ENCODE measurements at places on chromosomes 13 and 19. TPM values are rescaled to one million over a fixed set of nuclear protein-coding genes. Genes with fewer than 3 reads are reported as not detected.

GRCh38 chr13:98473135-98473787, 103.6 kb downstream of the STK24 start:
- DNase-seq, result no peak
- no peaks in the 10 kb centered on the region for H3K36me3 ChIP-seq
- peaks cover 7% of the 10 kb centered on the region for H3K4me1 ChIP-seq
- H3K27me3 ChIP-seq, result no peaks in the 10 kb centered on the region
- no peak overlapping the region for H3K27ac ChIP-seq

The PVR gene
- 26.5 TPM for total RNA-seq

The TJP3 gene
- total RNA-seq, result 42.8 TPM

DNA sequence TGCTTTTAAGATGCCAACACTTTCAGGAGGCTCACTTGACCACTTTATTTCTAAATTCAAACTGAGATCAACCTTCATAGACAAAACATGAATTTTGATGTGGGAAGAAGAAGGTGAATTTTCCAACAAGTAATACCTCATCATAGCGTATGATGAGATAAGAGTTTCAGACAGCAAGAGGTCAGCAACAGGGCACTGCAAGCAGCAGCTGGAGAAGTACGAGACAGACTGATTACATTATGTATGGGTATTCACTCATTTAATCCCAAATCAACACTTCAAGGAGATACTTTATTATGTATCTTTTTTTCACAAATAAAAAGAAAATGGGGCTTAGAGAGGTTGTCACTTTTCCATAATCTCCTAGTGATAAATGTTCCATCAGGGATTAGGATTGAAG, 389.8 kb downstream of the TBC1D4 start:
- no peaks in the 10 kb centered on the region for H3K36me3 ChIP-seq
- H3K27me3 ChIP-seq, result no peaks in the 10 kb centered on the region
- no peak for DNase-seq
- no peak overlapping the region for H3K27ac ChIP-seq
- no peak overlapping the region for H3K4me3 ChIP-seq

DNA sequence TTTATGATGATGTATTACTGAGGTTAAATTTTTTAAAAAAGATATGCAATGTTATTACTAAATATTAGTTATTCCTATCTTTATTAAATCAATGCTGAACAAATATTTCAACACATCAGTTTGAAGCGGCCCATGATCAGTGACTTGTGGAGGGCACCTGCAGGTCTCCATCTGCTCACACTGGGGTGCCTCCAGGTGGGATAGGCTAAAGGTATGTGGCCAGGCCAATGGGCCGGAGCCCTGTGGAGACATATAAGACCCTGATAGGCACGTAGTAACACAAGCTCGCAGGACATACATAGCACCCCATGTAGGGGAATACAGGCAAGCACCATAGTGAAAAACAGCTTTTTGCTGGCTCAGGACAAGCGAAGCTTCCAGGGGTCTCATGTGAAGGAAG, 469.8 kb downstream of the ZNF536 start:
- DNase-seq, result no peak
- H3K36me3 ChIP-seq, result no peaks in the 10 kb centered on the region
- no peak overlapping the region for H3K4me3 ChIP-seq

DNA sequence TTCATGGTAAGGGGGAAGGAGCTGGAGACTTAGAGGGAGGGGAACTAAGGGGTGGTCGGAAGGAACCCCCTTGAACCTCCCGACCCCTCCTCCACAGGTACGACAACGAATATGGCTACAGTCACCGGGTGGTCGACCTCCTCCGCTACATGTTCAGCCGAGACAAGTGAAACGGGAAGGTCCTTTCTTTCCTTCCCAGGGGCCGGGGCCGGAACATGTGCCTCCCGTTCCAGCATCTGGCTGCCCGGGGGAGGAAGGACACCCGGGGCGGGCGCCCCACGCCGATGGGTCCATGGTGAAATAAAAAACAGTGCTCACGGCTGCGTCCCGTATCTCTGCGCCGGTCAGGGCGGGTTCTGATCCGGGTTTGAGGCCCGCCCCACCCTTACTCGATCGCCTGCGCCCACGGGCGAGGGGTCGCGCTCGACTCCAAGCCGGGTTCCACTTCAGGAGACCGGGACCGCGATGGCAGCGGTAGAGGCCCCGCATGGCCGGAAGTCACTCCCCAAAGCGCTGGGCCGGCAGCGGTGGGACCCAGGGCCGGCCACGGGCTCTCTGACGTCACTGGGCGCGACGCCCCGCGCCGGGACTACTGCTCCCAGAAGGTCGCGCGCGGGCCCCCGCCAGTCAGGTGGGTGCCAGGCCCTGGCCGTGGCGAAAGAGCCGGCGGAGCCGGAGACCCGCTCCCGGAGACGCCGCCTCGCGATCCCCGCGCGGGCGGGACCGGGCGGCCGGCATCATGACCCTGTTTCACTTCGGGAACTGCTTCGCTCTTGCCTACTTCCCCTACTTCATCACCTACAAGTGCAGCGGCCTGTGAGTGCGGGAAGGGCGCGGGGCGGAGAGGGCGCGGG, at the start of gene TMEM147:
Gene TMEM147 (plus strand): TSS at position 626 of the 854 bp plus-strand sequence. CDS start 114 bp downstream, at position 740.
- peak within 1 kb of the TSS; percentile 78 for H3K27ac ChIP-seq
- peak within 1 kb of the TSS; percentile 89 for H3K4me3 ChIP-seq
- H3K4me1 ChIP-seq, result peaks cover 19% of the 10 kb centered on the region
- DNase-seq, result peak; percentile 95

- peak; percentile 56 for DNase-seq
- H3K36me3 ChIP-seq, result no peaks in the 10 kb centered on the region
- H3K4me3 ChIP-seq, result peak overlapping the region; percentile 80
- peaks cover 20% of the 10 kb centered on the region for H3K4me1 ChIP-seq
- peak overlapping the region; percentile 99 for H3K27ac ChIP-seq
These were observed 477 bp downstream of the CUL4A start for GRCh38 chr13:113209759-113210421.

The KLK2 gene
- total RNA-seq, result not detected

The NKPD1 gene
- not detected for total RNA-seq

The TMPRSS9 gene
- 0.09 TPM for total RNA-seq

- no peak for DNase-seq
- H3K4me1 ChIP-seq, result no peaks in the 10 kb centered on the region
- H3K27ac ChIP-seq, result no peak overlapping the region
- H3K4me3 ChIP-seq, result no peak overlapping the region
- no peaks in the 10 kb centered on the region for H3K36me3 ChIP-seq
These were observed 891.5 kb downstream of the EFNB2 start for GRCh38 chr13:105643966-105644365.

- no peaks in the 10 kb centered on the region for H3K36me3 ChIP-seq
- H3K4me3 ChIP-seq, result no peak overlapping the region
- peaks cover 11% of the 10 kb centered on the region for H3K4me1 ChIP-seq
- DNase-seq, result peak; percentile 90
- H3K27ac ChIP-seq, result no peak overlapping the region
These were observed 220.3 kb downstream of the POU4F1 start for GRCh38 chr13:78383071-78383484.

GRCh38 chr13:43159026-43159461, 135.7 kb downstream of the DNAJC15 start:
- H3K4me1 ChIP-seq, result no peaks in the 10 kb centered on the region
- no peak overlapping the region for H3K27ac ChIP-seq
- no peaks in the 10 kb centered on the region for H3K36me3 ChIP-seq
- no peak overlapping the region for H3K4me3 ChIP-seq
- no peaks in the 10 kb centered on the region for H3K27me3 ChIP-seq

DNA sequence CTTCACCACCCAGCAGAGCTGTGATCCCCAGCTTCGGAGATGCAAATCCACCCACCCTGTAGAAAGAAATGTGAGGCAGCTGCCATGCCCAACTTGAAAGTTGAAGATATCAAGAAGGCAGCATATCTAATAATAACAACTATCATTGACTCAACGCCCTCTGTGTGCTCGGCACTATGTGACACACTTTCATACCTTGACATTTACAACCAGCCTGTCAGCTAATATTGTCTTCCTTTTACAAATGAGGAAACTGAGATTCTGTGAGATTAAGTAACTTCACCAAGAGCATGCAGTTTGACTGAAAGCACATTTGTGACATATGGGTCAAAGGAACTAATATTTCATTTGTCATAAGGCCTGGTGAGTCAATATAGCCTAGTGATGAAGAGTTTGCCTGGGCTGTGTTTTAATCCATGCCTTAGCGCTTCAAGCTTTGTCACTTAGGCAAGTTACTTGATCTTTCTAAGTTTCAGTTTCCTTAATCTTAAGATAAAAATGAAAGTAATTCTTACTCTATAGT, 137.0 kb downstream of the FLT1 start:
- no peaks in the 10 kb centered on the region for H3K27me3 ChIP-seq
- H3K4me3 ChIP-seq, result no peak overlapping the region
- peaks cover 2% of the 10 kb centered on the region for H3K36me3 ChIP-seq
- no peak overlapping the region for H3K27ac ChIP-seq
- DNase-seq, result no peak

DNA sequence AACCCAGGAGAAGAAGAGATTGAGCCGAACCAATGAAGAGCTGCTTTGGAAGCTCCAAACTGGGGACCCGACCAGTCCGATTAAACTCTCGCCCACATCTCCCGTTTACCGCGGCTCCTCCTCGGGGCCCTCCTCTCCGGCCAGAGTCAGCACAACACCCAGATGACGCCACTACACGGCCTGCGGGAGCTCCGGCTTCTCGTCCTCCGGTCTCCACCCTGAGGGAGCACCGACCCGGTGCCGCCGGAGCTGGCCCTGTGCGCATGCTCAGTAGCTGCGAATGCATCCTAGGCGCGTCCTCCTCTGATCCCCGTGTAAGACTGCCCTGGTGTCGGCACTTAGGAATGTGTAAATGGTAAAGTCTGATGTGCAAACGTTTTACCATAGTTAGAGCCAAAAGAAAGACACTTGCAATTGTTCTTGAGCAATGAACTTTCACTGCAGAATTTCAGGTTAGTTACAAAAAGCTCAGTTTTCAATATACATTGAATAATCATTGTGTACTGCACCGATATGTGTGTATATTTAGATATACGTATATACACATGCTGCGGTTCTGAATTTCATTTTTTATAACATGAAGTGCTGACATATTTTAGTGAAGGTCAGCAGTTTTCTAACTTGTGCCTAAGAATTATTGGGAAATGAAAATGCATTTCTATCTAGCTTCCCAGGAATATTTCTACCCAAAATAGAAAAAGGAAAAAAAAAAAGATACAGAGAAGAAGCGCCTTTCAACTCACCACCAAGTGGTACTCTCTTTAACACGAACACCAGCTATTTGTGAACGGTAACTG, 92.2 kb downstream of the SLC7A1 start:
- H3K4me3 ChIP-seq, result no peak overlapping the region
- peak; percentile 27 for DNase-seq
- no peak overlapping the region for H3K27ac ChIP-seq
- H3K4me1 ChIP-seq, result no peaks in the 10 kb centered on the region
- H3K36me3 ChIP-seq, result peaks cover 4% of the 10 kb centered on the region

GRCh38 chr19:33905473-33905936, 108.8 kb downstream of the KCTD15 start:
- peaks cover 15% of the 10 kb centered on the region for H3K27me3 ChIP-seq
- DNase-seq, result peak; percentile 50
- H3K27ac ChIP-seq, result peak overlapping the region; percentile 92
- no peaks in the 10 kb centered on the region for H3K36me3 ChIP-seq
- H3K4me3 ChIP-seq, result peak overlapping the region; percentile 47

DNA sequence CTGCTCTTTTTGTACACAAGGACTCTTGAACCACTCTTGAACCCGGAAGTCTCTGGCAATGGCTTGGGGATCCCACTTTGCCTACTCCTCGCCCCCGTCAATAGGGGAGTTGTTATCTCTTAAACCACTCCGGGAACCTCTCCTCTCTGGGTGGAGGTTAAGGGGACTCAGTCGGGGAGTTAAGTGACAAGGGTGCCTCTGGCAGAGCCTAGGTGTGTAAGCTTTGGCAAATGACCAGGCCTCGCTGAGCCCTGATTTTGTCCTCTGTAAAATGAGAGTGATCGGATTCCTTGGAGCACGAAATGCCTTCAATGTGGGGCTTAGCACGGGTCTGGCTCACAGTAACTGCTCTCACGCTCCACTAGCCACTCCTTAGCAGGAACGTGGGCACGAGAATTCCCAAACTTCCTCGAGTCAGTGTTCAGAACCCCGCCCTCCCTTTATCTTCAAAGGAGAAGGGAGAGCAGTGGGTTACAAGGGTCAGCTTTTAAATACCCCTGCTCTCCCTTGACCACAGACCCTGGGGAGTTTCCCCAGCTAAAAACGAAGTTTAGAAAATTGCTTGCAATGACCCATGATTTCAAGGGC, 193.3 kb downstream of the KATNAL1 start:
- DNase-seq, result peak; percentile 52
- H3K4me1 ChIP-seq, result no peaks in the 10 kb centered on the region
- H3K27ac ChIP-seq, result no peak overlapping the region
- H3K27me3 ChIP-seq, result no peaks in the 10 kb centered on the region
- H3K36me3 ChIP-seq, result no peaks in the 10 kb centered on the region

The FBXO27 gene
- 2.8 TPM for total RNA-seq

The TUBA3C gene
- not detected for total RNA-seq

The ZNF835 gene
- total RNA-seq, result 3.2 TPM

The MEGF8 gene
- 21.7 TPM for total RNA-seq

The CLEC17A gene
- total RNA-seq, result 0.18 TPM

DNA sequence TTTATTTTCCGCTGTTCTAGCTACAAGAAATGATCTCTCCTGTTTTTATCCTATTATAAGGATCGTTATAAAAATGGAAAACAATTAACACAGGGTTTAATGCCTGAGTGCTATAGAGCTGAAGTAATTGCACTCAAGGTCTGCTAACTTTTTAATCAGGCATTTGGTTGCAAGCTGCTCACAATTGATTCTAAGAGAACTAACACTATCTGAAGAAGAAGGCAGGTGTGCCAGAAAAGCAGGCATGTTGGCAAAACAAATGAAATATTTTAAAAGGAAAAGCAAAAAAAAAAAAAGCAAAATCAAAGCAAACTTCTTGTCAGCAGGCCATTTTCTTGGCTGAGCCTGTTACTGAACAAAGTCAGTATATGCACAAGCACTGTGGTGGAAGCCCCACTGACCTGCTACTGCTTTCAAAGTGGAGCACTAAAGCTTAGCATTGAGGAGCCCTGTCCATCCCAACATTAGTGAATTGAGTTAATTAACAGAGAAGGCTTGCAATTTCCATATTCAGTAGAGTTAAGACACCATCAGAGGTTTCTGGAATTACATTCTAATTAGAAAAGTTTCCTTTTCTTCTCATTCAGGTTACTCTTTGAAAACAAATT, 574.2 kb downstream of the PCDH9 start:
- no peak overlapping the region for H3K27ac ChIP-seq
- H3K27me3 ChIP-seq, result no peaks in the 10 kb centered on the region
- H3K36me3 ChIP-seq, result no peaks in the 10 kb centered on the region
- H3K4me3 ChIP-seq, result no peak overlapping the region
